ENCODE measurements at places on chromosomes 5 and 9. TPM values are rescaled to one million over a fixed set of nuclear protein-coding genes. Genes with fewer than 3 reads are reported as not detected.

DNA sequence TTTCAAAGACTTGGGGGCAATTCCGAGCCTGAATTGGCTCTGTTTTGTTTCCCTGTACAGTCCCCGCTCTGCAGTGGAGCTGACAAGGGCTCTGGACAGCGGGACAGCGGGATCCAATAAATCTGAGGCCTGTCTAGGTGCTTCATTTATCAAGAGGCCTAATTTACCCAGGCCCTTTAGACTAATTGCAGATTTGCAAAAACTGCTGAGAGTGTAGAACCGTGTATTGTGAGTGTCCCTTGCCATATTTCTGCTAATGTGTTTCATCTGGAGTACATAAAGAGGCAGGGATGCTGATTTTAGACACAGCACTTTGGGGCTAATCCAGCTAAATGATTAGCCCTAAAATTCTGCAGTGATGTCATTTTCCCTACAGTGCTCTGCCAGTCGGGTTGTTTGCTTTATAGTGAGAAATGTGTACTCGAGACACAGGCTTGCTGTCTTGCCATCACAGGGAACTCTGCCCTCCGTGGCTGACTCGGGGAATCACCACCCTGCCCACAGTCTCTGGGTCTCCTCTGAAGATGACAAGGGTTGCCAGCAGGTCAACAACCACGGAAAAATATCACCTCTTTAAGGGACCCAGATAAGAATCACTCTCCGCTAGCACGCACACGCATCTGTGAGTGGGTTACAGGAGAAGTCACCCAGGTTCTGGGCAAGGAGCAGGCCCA lies 592.0 kb downstream of the BNC2 start:
- no peak for DNase-seq

DNA sequence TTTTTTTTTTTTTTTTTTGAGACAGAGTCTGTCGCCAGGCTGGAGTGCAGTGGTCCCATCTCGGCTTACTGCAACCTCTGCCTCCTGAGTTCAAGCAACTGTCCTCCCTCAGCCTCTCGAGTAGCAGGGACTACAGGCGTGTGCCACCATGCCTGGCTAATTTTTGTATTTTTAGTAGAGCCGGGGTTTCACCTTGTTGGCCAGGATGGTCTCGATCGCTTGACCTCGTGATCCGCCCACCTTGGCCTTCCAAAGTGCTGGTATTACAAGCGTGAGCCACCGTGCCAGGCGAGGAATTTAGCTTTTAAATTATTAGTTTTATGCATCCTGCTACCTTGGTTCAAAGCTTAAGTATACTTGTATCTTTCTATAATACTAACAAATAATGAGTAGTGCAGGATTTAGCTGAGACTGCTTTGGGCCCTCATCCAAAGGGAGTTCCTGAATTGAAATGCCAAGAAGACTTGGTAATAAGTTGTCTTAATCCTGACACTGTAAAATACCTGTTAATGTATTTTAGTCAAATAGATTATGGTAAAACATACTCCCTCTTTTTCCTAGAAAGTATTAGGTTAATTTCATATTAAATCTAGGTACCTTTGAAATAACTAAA lies 5.0 kb downstream of the CDC42SE2 start:
- DNase-seq = no peak

DNA sequence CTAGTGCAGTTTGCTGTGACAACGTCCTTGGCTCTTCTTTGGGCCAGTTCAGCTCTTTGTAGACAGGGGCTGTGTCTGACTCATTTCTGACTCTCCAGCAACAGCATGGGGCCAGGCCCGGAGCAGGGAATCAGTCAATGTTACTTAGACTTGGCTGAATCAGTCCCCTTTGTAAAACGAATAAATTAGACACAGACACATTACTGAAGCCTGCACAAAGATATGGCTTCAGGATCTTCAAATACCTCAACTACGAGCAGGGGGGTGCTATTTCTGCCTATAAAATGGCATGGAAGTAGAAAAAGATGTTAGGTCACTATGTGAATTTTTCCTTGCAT lies 204.7 kb downstream of the TTLL11 start:
- no peak for DNase-seq

KYAT1 gene
- polyA plus RNA-seq = 9.9 TPM

UQCRQ gene
- 232 TPM for polyA plus RNA-seq

RNF183 gene
- polyA plus RNA-seq = 0.46 TPM

Measured in thymus (tissue), 14 donors.